ENCODE measurements at places on chromosomes 16 and 17.

- DNase-seq: no peak
Observed at GRCh38 chr17:45914047-45914717, 19.8 kb downstream of the MAPT start.

GRCh38 chr16:19639986-19640421 lies 78.0 kb downstream of the KNOP1 start:
- no peak for DNase-seq

DNA sequence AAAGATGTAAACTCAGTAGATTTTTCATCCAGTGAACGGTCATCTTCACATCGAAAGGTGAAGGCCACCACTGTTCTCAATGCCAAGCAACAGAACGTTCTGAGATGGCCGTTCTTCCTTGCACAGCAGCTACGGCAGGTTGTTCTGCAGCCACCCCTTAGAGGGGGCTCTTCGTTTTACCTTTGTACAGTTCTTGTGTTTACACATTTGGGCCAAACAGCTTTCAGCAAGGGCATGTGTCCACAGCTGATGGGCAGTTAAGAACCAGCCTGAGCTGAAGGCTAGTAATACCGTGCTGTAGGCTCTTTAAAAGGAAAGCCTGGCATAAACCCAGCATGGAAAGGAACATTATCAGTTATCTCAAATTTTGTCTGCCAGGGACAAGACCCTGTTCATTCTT lies 15.9 kb downstream of the PLD6 start:
- DNase-seq: no peak

GRCh38 chr16:11564046-11564926 lies 22.4 kb downstream of the LITAF start:
- no peak for DNase-seq
